ENCODE measurements at places on chromosomes 2 and 18. TPM values are rescaled to one million over a fixed set of nuclear protein-coding genes. Genes with fewer than 3 reads are reported as not detected.

Gene CD28
- total RNA-seq = 0.08 TPM

Gene CD8B
- total RNA-seq = 1.6 TPM

Gene BCL2
- 37.3 TPM for total RNA-seq

Gene DLGAP1
- 4.7 TPM for total RNA-seq

Gene ADGRF3
- total RNA-seq = 0.21 TPM

Gene WDPCP
- total RNA-seq = 6.7 TPM

Gene UGT1A8
- total RNA-seq = 0.47 TPM

Gene FSHR
- not detected for total RNA-seq

Gene RAX
- not detected for total RNA-seq

Gene RUFY4
- not detected for total RNA-seq

Gene DSC2
- total RNA-seq = 26.2 TPM

Gene SP5
- total RNA-seq = 0.89 TPM

Gene SIX2
- 1.2 TPM for total RNA-seq

Gene RTN4
- 234 TPM for total RNA-seq

Gene ITGB6
- 4.4 TPM for total RNA-seq

Gene MERTK
- 5.8 TPM for total RNA-seq

Gene ANXA4
- total RNA-seq = 90.2 TPM

Gene AGXT
- not detected for total RNA-seq

Gene HTR2B
- not detected for total RNA-seq

Gene RND3
- total RNA-seq = 60.4 TPM
